ENCODE measurements at places on chromosomes 5 and 9. TPM values are rescaled to one million over a fixed set of nuclear protein-coding genes. Genes with fewer than 3 reads are reported as not detected.

The NUTM2F gene
- not detected for polyA plus RNA-seq

The PTRH1 gene
- polyA plus RNA-seq = 7.5 TPM

The TIMD4 gene
- polyA plus RNA-seq = 0.42 TPM

The CAMK4 gene
- 3.6 TPM for polyA plus RNA-seq

The PCDHB15 gene
- polyA plus RNA-seq = 17.3 TPM

All from right renal cortex interstitium (tissue), 3 donors.